Activated CD8-positive, alpha-beta memory T cell treated with anti-CD3 and anti-CD28 coated beads for 4 hours (primary cell): ENCODE measurements at places on chromosomes 12 and 14.

GRCh38 chr12:110853836-110854235 lies 7.0 kb downstream of the CCDC63 start:
- no peak for DNase-seq

- no peak for DNase-seq
These were observed 43.8 kb downstream of the C12orf75 start for GRCh38 chr12:105374303-105374702.

GRCh38 chr14:59087240-59087639 lies 101.2 kb upstream of the DAAM1 start:
- DNase-seq: no peak

GRCh38 chr14:104223101-104224041 lies 85.0 kb downstream of the KIF26A start:
- no peak for DNase-seq

- DNase-seq: no peak
These were observed 25.7 kb downstream of the WDR89 start for GRCh38 chr14:63616015-63616414.

GRCh38 chr12:48118284-48118871 lies 786 bp upstream of the PFKM start:
- DNase-seq: no peak

- DNase-seq: no peak
These were observed 40.0 kb downstream of the MYBPC1 start for GRCh38 chr12:101634724-101635123.

- no peak for DNase-seq
These were observed 13.8 kb upstream of the IL26 start for GRCh38 chr12:68239309-68239982.

- DNase-seq: no peak
These were observed 30.3 kb upstream of the CLIP1 start for GRCh38 chr12:122452701-122453285.

- DNase-seq: no peak
These were observed 15.9 kb downstream of the MAP3K12 start for GRCh38 chr12:53483225-53483978.

DNA sequence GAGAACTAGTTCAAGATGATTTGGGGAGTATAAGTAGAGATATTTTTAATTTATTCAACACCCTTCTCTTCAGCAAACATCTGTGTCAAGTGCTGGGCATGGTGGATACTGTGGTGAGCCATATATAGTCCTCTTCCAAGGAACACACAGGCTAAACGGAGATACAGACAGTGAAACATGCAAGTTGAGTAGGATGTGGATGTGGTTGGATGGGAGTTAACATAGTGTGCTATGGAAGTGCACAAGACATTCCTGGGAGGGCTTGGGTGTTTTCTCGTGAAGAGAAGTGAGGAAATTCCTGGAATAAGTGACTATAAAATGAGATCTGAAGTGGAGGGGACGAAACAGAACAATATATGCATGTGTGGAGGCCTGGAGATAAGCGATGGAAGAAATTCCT lies 181.1 kb upstream of the NPAS3 start:
- DNase-seq: no peak

DNA sequence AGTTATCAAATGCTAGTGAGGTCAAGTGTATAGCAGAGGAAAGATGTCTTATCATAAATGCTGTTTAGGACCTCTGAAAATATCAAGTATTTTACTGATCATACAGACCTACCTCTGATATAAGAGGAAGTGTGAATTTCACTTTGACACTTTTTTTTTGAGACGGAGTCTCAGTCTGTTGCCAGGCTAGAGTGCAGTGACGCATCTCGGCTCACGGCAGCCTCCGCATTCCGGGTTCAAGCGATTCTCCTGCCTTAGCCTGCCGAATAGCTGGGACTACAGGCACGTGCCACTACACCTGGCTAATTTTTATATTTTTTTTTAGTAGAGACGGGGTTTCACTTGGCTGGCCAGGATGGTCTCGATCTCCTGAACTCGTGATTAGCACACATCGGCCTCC lies 55.1 kb upstream of the PIK3C2G start:
- DNase-seq: no peak

DNA sequence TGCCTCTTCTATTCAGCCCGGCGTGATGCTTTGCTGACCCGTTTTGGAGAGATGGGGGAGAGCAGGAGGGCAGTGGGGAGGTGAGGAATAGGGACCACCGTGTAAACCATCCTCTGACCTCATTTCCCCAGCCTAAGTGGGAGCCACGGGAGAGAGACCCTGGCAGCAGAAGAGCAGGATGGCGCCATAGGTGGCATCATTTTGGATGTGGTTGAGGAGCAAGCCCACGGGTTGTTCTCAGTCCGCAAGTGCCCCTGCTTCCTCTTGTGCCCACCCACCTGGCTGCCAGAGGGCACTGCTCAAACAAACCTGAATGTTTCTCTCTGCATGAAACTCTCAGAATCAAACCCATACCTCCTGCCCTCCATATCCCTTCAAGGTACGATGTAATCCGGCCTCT lies 10.7 kb upstream of the UBC start:
- DNase-seq: no peak

- no peak for DNase-seq
These were observed 6.6 kb upstream of the IKZF4 start for GRCh38 chr12:56014205-56014604.

DNA sequence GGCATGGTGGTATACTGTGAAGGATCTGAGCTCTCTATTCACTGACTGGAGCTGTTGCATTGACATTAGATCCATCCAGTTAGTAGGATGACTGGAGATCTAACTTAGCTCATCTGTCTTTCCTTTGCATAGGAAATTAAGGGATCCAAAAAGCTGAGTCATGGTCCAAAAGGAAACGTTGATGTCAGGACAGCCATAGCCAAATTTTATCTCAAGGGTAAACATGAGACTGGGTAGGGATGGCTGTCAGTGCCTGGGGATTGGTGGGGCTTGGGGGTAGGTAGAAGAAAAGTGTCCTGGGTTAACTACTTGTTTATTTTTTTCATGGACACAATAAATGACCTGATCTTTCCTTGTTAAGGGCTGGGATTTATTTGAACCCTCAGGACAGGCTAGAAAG lies 4.6 kb downstream of the FAM177A1 start:
- DNase-seq: no peak

GRCh38 chr12:104167519-104168458 lies 29.8 kb upstream of the NFYB start:
- DNase-seq: no peak

GRCh38 chr12:38289396-38289795 lies 27.2 kb upstream of the ALG10B start:
- no peak for DNase-seq

- no peak for DNase-seq
These were observed 3.4 kb downstream of the SSPN start for GRCh38 chr12:26198742-26199141.

DNA sequence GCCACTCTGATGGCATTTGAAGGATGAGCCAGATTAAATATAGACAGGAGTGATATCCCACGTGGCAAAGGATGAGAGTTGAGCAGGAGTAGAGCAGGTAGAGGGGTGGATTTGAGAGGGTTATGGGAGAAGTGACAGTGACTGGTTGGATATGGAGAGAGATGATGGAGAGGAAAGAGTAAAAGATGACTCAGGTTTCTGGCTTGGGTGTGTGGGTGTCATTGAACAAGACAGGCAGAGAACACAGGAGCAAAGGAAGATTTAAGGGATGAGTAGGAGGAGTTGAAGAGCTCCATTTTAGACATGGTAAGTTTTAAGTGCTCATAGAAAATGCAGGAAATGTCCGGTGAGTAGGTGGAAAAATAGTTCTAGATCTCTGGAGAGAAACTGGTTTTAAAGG lies 136.9 kb downstream of the EGLN3 start:
- DNase-seq: no peak

GRCh38 chr12:107803092-107803491 lies 28.6 kb downstream of the ASCL4 start:
- no peak for DNase-seq

GRCh38 chr12:124953689-124954405 lies 35.1 kb downstream of the DHX37 start:
- no peak for DNase-seq

- DNase-seq: no peak
These were observed 2.3 kb upstream of the CLEC4C start for GRCh38 chr12:7749442-7749841.

GRCh38 chr12:129186952-129187351 lies 333.7 kb downstream of the GLT1D1 start:
- DNase-seq: no peak

DNA sequence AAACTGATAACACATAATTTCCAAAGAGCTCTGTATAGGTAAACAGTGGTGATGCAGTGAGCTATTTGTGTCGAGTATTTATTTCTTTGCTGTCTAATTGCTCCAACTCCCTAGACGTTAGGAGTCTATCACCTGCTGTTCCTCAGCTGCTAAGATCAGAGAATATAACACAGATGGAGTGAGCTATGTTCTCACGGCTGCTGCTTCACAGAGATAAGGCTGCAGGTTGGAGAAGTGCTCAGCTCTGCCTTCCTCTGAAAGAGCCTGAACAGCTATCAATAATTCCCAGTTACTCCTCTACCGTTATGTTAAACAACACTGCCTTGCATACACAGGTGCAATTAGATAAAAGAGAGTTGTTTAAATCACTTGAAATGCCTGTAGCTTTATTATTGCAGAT lies 103.2 kb upstream of the MDGA2 start:
- DNase-seq: no peak

DNA sequence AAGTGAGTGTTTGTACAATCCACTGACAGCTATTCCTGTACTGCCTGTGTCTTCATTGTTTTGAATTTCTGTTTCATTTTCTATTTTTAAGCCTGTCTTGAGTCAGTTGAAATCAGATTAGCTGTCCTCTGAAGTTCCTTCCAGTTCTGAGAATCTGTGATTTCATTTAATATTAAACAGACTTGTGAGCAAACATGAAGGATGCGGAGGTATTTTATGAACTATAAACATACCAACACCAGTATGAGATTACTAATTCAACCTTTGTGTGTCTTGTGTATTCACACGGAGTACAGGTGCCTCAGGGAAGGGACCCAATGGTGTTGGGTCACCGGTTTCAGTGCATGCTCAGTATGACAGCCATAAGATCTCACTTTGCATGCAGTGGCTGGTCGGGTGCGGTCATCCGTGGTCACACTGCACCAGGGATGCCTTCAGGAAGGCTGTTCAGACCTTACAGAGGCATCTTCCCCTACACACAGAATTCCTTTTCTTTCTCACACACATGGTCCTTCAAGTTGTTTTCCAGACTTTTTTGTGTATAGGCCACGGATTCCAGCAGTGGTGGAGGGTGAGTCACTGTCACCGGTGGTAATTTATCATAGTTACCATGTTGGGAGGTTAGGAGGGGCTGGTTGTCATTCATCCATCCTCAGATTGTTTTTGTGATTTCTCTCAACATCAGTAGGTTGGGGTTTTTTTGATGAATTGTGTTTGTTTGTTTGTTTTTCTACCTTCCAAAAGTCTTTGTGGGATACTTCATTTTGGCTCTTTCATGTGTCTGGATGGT lies 103.0 kb upstream of the SFSWAP start:
- no peak for DNase-seq

DNA sequence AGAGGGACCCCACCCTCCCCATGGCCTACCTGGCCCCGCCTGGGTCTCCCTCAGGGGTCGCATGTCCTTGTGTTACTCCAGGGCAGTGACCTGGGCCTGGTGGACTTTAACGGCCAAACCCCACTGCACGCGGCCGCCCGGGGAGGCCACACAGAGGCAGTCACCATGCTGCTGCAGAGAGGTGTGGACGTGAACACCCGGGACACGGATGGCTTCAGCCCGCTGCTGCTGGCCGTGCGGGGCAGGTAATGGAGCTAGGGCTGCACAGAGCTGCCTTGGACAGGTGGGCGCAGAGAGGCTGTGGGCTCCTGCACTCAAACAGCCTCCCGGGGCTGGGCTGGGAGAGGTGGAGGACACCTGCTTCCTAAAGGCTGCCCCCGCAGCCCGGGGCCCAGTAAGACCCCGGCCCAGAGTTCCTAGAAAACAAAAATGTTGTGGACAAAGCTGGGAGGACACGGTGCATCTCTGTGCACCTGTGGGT lies 21.6 kb downstream of the ASPG start:
- no peak for DNase-seq

GRCh38 chr12:5377997-5378592 lies 53.8 kb upstream of the NTF3 start:
- no peak for DNase-seq

GRCh38 chr12:96050139-96050538 lies 14.8 kb upstream of the LTA4H start:
- DNase-seq: no peak

DNA sequence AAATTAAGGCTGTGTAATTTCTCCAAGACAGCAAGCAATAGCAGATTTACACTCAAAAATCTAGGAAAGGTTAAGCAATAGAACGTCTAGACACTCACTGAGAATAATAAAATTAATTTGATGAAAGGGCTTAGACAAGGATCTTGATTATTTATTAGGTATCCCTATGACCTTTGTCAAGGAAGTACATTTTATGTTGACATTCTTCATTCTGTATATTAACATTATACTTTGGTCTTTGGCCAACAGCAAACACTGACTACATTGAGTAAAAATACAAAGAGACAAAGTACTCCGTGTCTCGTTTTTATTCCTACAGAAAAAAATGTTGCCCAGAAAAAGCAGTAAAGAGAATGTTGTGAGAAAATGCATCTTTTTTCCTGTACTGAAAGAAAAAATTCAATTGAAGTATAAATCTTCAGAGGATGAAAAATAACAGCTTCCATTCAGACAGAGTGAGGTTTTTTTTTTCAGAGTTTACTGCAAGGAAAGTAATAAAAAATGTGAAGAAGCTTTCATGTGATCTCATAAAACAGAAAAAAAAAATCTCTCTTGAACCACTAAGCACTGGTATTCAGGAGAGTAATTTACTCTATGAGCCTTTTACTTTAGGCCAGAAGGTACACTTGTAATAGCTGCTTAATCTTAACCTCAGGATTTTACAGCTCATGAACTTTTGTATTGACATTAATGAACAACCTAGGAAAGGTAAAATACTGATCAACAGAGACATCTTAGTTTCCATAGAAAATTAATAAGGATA lies 605.0 kb downstream of the FSCB start:
- DNase-seq: no peak

- no peak for DNase-seq
These were observed 479.8 kb upstream of the FLRT2 start for GRCh38 chr14:85050180-85050579.

DNA sequence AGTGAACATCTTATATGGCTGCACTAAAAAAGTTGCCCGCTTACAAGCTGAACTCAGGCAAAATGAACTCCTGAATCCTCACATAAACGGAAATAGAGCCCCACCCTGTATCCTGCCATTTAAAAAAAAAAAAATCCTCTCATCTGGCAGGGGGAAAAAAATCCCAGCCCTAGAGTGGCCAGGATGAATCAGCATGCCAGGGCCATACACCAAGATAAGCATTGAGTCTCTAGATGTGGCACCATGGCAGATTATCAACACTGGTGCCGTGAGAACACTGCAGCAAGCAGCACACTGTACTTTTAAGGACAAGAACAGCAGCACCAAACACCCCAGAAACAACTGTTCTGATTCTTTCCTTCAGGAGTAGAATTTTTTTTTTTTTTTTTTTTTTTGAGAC lies 65.5 kb downstream of the RASSF3 start:
- no peak for DNase-seq

- no peak for DNase-seq
These were observed 755.8 kb upstream of the FBXO33 start for GRCh38 chr14:40188006-40188405.

GRCh38 chr12:116672842-116673516 lies 64.9 kb downstream of the SPRING1 start:
- DNase-seq: no peak
